ENCODE measurements at places on chromosomes 11 and 22.
A peak's percentile ranks its signal among the peaks of the same experiment; 100 is the strongest.

DNA sequence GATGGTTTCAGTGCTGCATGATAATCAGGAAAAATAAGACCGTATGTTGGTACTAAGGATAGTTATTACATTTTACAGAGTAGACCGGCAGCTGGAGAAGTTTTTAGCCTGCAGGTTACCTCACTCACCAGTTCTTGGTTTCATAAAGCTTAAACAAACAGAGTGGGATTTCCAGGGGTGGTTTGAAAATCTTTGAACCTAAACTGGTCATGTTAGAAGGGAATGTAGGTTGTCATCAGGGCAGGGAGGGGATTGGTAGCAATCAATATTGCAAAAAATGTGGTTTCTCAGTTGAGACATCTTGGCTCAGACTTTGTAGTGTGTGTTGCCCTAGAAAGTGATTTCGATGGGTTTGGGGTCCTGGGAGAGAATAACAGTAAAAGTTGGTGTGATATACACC, 17.5 kb downstream of the EXT2 start:
- no peak for DNase-seq

- DNase-seq: peak; percentile 97
Measured at GRCh38 chr22:30206944-30207343, 39.6 kb downstream of the LIF start.

- DNase-seq: peak; percentile 28
Measured at GRCh38 chr11:118672846-118673245, 6.6 kb downstream of the TREH start.

- DNase-seq: no peak
Measured at GRCh38 chr11:79501707-79502106, 60.9 kb upstream of the TENM4 start.

GRCh38 chr22:43220625-43221380, 33.9 kb upstream of the TTLL12 start:
- no peak for DNase-seq

- DNase-seq: no peak
Measured at GRCh38 chr11:59931688-59932087, 6.5 kb upstream of the OOSP1 start.

- DNase-seq: peak; percentile 71
Measured at GRCh38 chr11:8638300-8638699, 44.2 kb downstream of the TRIM66 start.

GRCh38 chr22:48643066-48643731, 1184.5 kb downstream of the BRD1 start:
- no peak for DNase-seq

DNA sequence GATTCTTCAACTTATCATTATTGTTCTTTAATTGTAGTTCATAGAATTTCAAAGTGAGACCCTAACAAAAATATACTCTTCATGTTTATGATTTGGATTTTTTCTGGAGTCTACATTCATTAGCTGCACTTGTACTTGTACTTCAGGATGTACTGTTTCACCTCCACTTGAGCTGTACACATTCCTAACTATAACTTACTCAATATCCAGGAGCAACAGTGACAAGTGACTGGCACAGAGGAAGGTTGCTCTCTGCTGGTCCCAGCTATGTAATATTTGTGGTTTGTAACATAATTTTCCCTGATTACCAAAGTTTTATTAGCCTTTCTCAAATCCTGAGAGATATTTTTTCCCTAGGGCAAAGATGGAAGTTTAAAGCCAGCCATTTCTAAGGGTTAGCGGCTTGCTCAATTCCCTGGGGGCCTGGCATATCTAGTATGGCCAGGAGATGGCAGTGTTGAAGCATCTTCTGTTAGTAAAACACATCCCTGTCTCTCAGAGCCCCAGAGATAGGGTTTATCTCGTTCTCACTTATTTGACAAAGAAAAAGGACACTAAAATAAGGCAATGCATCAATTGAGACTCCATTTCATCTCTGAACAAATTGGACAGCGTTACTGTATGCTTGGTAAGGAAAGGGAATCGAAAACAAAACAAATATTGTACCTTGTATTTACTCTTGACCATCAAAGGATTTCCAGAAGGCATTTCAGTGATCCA, 14.2 kb downstream of the OR52A5 start:
- peak; percentile 71 for DNase-seq

- DNase-seq: no peak
Measured at GRCh38 chr11:1638344-1638743, 8.8 kb downstream of the KRTAP5-5 start.

DNA sequence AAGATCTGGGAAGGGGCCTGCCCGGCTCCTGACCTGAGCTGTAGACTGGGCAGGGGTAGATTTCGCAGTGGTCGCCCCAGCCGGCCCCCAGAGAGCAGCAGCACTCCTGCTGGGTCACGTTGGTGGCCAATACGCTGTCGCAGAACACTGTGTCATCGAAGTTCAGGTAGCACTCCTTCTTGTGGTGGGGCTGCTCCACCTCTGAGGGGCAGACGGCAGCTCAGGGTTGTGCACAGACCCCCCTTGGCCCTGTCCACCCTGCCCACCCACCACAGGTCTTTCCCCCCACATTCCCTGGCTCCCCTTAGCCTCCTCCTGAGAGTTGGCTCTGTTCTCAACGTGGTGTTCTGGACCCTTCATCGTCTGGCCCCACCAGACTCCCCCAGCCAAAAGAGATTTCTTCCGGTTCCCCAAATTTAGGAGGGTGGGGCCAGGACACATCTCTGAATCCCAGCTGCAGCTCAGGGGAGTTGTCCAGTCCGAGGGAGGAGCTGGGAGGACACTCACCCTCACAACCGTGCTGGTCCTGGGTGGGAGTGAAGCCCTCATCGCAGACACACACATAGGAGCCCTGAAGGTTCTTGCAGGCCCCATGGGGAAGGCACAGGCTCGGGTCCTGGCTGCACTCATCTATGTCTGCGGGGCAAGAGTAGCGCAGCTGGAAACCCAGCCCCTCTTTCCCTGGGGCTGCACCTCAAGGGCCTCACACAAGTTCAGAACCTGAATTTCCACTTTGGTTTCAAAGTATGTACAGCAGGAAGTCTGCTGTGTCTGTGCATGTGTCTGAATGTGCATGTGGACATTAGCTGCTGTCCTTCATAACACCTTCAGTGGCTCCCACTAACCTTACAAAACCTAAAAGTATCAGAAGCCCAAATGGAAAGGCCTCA, 16.5 kb downstream of the SCYL1 start:
- no peak for DNase-seq

DNA sequence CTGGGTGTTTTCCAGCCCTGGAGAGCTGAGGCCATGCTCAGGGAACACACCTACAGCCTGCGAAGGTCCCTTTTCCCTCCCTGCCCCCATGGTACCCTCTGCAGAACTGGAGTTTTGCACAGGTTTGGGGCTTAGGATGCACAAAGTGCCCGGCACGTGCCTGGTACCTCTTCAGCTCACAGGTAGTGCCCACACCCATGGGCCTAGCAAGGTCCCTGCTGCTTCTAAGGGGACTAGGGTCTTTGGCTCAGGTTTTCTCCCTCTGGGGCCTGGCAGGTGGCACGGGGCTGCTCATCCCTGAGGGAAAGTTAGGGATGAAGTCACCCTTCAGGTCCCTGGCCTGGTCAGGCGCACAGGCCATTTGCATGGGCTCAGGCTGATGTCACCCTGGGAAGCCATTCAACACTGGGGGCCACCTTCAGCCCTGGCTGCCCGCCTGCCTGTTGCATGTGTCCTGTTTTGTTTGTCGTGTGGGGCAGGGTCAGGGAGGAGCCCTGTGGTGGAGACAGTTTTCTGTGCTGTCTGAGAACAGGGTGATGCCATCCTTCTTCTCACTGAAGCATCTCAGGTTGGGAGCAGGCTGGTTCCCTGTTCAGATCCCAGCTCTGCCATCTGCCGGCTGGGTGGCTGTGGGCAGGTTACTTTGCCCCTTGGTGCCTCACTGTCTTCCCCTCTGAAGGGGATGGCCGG, 68.3 kb upstream of the CRYBB3 start:
- no peak for DNase-seq

- DNase-seq: no peak
Measured at GRCh38 chr22:30610299-30610698, 3.3 kb downstream of the TCN2 start.

DNA sequence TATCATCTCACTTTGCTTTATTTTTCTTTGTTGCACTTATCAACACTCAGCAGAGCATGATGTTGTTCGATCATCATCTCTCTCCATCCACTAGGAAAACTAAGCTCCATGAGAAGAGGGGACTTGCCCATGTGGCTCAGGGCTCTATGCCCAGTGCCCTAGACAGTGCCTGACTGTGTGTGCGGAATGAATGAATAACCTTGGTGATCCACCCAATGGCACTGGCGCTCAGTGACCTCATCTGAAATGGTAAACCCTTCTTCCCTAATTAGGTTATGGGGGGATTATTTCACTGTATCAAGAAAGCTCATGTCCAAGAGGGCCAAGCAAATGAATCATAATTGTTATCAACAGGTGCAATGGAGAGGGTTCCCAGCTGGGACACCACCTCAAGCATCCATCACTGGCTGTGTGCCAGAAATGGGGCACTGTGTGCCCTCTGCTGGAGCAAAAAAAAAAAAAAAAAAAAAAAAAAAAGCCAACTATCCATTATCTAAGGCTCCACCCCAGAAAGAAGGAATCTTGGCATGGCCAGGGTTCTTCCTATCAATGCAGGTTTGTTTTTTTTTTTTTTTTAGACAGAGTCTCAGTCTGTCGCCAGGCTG, 172.6 kb downstream of the LARGE1 start:
- no peak for DNase-seq

- no peak for DNase-seq
Measured at GRCh38 chr11:93974759-93975158, 46.4 kb upstream of the HEPHL1 start.

- DNase-seq: no peak
Measured at GRCh38 chr11:117842131-117842941, 17.8 kb upstream of the FXYD2 start.

DNA sequence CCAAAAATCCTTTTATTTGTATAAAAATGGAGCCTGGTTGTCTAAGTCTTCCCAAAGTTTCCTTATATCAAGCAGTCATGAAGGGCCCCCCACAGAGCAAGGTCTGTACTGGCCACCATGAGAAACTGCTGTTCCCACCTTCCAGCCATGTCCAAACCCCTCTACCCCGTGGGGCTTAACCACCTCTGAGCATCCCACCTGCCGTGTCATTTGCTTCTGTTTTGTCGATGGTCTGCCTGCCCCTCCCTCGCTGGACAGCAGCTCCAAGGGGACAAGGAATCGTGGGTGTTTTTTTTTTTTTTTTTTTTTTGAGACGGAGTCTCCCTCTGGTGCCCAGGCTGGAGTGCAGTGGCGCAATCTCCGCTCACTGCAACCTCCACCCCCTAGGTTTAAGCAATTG, 11.1 kb upstream of the ANO1 start:
- DNase-seq: no peak

DNA sequence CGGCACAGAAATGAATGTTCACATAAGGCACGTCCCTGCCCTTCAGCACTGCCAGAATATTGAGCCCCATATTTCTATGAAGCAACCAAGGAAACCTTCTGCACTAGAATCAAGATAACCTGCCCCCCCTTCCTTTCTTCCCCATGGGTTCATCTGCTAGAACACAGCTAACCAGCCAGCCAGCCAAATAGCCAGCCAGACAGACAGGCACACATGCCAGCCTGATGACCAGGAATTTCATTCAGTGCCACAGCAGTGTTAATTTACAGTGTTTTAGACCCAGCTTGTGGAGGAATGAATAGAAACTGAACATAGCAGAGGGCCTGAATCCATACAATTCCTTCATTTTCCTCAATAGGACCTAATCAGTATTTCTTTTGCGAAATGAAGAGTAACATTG, 57.0 kb downstream of the TENM4 start:
- DNase-seq: no peak

DNA sequence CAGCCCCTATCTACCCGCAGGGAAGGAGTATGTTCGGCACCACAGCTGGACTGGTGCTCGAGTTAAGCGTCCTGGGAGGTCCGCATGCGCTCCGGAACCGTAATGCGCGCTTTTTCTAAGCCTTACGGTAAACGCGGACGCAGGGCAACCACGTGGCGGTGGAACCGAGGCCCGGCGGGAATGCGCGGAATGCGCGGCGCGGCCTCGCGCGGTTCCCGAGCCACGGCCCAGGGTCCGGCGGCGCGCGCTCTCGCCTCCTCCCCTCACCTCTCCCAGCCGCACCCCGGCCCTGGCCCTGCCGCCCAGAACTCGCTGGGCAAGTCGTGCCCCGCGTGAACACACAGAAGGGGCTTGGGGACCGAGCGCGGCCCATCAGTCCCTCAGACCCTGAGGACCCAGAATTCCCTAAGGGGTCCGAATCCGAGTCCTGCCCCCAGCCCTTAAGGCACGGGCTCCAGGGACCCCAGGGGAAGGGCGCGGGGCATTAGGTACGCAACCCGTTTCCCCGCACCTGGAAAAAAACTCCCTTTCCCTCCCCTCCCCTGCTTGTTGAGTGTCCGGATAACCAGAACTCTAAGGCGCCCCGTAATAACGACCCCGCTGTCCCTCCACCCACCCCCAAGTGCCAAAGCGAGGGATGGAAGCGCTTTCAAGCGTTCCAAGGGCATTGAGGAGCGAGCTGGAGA, 4.3 kb upstream of the CCND1 start:
- peak; percentile 92 for DNase-seq

DNA sequence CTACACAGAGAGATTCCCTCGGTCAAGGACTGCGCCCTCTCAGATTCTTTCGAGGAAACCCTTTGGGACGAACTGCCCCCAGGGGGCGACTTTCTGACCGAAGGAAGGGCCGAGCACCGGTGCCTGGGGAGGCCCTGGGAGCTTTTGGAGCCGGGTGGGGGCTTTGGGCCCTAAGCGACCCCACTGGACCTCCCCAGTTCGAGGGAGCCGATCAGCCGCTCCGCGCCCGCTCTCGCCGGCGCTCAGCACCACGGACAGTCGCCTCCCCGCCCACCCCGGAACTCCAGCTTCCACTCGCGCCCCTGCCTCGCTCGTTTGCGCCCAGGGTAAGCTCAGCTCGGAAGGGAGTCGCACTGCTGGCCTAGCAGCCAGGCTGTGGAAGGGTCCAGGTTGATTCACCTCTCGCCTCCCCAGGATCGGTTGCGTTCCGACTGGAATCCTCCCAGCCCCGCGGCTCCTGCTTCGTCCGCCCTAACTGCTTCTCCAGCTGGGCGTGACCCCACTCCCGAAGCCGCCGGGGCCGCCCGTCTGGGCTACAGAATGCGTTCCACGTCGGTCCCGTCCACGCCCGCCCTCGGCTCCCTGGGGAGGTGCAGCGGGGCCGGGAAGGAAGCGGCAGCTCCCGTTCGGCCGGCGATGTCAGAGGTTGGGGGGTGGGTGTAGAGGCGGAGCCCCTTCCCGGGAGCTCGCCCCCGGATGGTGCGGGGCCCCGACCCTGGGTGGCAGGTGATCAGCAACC, 428 bp downstream of the SCN3B start:
- DNase-seq: peak; percentile 42

GRCh38 chr11:605286-606129, 10.2 kb downstream of the IRF7 start:
- DNase-seq: no peak

- no peak for DNase-seq
Measured at GRCh38 chr22:41469218-41469851, 418 bp downstream of the ACO2 start.

GRCh38 chr22:42536166-42536565, 16.6 kb upstream of the RRP7A start:
- DNase-seq: no peak

Measured in fibroblast of skin of right biceps (primary cell).